ENCODE measurements at places on chromosomes 13 and 19.

- H3K27me3 ChIP-seq, result peaks cover 3% of the 10 kb centered on the region
- DNase-seq, result no peak
- no peak overlapping the region for H3K4me3 ChIP-seq
Measured at GRCh38 chr13:101382086-101382485, 34.2 kb downstream of the NALCN start.

GRCh38 chr13:109007946-109008345, 378.5 kb downstream of the MYO16 start:
- H3K4me1 ChIP-seq, result no peaks in the 10 kb centered on the region
- H3K36me3 ChIP-seq, result no peaks in the 10 kb centered on the region
- no peak overlapping the region for H3K27ac ChIP-seq
- DNase-seq, result no peak
- peaks cover 2% of the 10 kb centered on the region for H3K27me3 ChIP-seq

GRCh38 chr13:48873587-48873986, 102.1 kb upstream of the FNDC3A start:
- no peak overlapping the region for H3K4me3 ChIP-seq
- H3K36me3 ChIP-seq, result no peaks in the 10 kb centered on the region
- no peak for DNase-seq
- H3K27me3 ChIP-seq, result peaks cover 11% of the 10 kb centered on the region

DNA sequence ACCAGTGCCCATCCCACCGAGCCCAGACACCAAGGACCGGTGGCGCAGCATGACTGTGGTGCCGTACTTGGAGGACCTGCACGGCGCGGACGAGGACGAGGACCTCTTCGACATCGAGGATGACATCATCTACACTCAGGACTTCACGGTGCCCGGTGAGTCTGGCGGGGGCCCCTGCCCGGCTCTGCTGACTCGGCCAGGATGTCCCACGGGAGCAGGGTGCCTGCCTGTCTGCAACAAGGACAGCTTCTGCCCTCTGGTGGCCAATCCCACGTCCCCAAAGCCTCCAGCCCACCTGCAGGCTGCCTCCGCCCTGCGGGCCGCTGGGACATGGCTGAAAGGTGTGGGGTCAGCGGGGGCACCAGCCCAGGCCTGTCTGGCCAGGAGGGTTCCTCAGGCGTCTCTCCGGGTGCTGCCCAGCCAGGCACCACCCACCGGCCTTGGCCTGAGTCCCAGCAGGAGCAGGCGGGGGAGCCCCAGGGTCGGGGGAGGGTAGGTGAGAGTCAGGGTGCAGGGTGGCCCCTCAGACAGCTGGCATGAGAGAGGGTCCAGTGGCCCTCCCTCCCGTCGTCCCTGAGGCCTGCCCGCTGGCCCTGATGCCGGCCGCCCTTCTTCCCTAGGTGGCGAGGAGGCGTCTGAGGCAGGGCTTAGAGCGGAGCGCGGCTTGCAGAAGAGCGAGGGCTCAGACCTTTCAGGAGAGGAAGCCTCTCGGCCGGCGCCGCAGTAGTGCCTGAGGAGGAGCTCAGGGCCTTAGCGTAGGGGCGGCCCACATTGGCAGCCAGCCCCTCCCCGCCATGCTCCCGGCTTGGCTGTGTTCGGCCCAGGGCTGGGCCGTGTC, 14.6 kb downstream of the CBARP start:
- H3K4me3 ChIP-seq, result no peak overlapping the region
- DNase-seq, result peak; percentile 69
- no peaks in the 10 kb centered on the region for H3K27me3 ChIP-seq
- H3K27ac ChIP-seq, result no peak overlapping the region
- H3K36me3 ChIP-seq, result peaks cover 2% of the 10 kb centered on the region
- H3K4me1 ChIP-seq, result no peaks in the 10 kb centered on the region
